GM18507 (cell line): ENCODE measurements at places on chromosomes 5 and 9.

DNA sequence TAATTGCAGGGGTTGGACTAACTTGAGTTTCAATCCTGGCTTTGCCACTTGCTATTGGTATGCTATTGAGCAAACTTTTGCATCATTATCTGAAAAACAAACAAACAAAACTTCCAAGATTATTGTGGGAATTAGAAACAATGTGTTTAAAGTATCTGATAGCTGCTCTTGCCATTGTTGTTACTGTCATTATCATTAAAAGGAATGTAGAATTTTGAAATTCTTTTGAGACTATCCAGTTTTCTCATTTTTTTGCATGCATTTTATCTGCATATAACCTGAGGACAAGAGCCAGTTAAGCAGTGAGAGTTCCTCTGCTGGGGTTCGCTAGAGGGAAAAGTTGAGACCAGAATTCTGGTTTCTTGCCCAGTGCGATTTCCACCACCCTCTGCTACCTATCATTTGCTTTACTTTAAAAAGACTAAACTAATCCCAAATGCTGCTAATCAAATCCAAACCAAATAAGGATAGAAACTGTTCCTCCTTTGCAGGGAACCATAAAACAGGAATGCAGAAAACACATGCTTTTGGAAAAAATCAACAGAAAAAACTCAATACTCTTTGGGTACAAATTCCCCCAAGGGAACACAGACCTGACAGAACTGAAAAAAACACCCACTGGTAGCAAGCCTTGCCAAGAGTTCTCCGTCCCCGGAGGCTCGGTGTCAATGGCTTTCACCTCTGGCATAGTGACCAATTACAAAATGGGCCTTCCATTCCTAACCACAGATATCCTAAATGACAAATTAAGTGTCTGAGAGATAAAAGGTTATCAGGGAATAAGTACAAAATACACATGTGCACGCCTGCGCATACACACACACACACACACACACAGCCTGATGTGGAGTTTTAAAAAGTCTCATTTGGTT is 373.7 kb downstream of the ARL15 start:
- no peak for DNase-seq

DNA sequence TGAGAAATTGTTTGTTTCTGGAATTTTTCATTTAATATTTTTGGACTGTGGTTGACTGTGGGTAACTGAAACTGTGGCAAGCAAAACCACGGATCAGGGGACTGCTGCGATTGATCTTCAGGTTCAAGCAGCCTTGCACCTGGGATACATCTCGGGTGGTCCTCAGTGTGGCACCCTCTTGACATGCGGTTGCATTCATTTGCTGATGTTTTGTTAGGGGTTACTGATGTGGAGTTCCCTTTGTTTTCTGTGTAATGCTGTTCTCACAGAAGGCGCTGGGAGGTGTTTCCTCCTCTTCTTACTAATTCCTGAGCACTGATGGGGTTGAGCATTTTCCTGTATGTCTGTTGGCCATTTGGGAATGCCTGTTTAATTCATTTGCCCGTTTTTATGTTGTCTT is 60.4 kb downstream of the EHMT1 start:
- DNase-seq = no peak

DNA sequence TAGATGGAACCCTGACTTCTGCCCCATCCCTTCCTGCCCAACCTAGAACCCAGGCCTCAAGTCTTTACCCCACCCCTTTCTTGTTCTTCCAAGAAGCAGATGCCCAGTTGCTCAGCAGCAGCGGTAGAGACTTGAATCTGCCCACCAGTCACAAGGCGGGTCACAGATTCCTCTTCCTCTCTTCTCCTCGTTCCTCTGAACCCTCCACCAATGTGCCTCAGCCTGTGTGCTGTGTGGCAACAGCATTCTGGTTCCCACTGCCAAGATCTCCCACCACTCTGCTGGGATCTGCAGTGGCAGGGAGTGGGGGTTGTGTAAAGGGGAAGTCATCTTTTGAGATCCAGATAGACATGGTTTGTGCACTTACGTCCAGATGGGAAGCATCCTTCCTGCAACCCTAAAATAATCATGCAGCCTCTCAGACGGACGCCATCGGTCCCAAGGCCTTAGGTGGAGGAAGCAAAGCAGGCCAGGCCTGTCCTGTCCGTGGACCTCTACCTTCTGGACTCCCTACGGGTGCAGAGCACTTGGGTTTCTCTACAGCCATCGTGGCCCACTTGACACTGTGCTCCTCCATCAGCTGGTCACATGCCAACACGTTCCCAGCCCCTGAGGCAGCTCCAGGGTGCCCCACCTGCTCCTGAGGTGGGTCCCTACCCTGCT is 7.7 kb upstream of the RPL26L1 start:
- no peak for DNase-seq

GRCh38 chr5:179758955-179759354 is 26.3 kb downstream of the MAML1 start:
- DNase-seq = no peak

DNA sequence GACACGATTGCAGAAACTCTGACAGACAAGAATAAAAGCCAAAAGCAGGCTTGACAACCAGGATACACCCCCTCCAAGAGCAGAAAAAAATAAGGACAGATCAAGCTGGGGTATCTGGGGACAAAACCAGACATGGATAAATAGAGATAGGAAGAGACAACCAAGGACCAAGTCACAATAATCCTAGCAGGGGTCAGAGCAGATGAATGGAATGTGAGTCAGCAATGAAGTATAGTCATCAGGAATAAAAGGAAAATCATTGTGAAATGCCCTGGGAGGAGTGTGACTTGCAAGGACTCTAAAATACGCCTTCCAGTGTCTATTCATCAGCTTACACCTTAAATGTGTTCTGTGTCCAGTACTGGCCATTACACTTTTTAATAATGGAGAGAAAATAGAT is 206.8 kb downstream of the CAAP1 start:
- no peak for DNase-seq

GRCh38 chr5:90557871-90558270 is 726 bp upstream of the ADGRV1 start:
- no peak for DNase-seq

DNA sequence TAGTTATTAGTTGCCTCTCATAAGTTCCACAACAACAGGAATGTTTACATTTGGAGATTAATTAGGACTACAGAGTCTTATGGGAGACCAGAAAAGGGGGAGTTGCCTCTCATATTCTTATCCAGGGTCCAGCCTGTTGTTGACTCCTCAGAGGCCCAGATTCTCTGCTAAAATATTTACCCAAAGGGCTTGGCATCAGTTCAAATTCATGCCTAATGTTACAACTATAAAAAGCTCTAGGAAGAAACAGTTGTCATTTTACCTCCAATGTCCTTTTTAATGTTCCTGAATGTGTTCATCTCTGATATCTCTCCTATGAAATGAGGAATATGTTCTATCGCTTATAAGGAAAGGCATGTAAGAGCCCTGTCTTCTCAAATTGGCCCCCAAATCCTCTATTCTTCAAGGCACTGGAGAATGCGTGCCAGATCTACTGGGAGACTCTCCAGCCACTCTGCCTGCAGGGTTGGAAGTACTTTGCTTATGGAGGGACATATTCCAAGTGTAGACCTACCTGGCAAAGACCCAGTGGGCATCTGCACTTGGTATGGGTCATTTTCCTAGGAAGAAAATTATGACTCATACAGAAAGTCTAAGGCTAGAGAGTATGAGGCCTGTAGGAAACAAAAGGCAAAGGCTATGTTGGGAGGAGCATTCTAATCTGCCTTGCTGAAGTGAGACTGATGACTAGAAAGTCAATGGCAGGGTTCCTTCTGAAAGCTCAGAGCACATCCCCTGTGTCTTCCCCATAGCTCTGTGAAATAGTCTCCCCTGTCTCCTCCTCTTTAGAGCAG is 192.6 kb downstream of the ESM1 start:
- DNase-seq = no peak

GRCh38 chr5:109451146-109451545 is 41.4 kb upstream of the PJA2 start:
- no peak for DNase-seq

- DNase-seq = no peak
These were observed 11.2 kb downstream of the CDHR2 start for GRCh38 chr5:176560364-176560763.

- DNase-seq = no peak
These were observed 116.1 kb downstream of the LPAR1 start for GRCh38 chr9:110922145-110922544.

- peak; percentile 11 for DNase-seq
These were observed 74.8 kb downstream of the ICE1 start for GRCh38 chr5:5497152-5497788.
